Umbilical cord (tissue), 2 donors: ENCODE measurements at places on chromosomes 3 and 15. TPM values are rescaled to one million over a fixed set of nuclear protein-coding genes. Genes with fewer than 3 reads are reported as not detected.

DNA sequence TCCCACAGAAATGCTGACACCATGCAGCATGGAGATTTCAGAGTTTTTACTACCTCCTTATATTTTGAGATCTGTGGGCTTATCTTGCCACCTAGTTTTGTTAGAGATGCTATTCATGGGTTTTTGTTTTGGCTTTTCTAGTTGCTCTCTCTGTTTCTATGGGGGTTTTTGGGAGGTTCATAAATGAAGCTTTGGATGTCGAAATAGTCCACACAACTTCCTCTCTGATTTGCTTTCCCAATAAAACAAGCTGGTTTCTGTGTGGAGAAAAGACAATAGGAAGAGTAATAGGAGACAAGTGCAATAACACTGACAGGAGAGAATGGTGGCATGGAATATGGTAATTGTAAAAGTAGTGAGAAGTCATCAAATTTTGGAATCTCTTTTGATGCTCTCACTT lies 106.8 kb upstream of the GPR149 start:
- no peak for DNase-seq

GRCh38 chr3:7650466-7650865 lies 789.6 kb downstream of the GRM7 start:
- DNase-seq: no peak

- no peak for DNase-seq
These were observed 262.6 kb downstream of the MECOM start for GRCh38 chr3:169400874-169401273.

DNA sequence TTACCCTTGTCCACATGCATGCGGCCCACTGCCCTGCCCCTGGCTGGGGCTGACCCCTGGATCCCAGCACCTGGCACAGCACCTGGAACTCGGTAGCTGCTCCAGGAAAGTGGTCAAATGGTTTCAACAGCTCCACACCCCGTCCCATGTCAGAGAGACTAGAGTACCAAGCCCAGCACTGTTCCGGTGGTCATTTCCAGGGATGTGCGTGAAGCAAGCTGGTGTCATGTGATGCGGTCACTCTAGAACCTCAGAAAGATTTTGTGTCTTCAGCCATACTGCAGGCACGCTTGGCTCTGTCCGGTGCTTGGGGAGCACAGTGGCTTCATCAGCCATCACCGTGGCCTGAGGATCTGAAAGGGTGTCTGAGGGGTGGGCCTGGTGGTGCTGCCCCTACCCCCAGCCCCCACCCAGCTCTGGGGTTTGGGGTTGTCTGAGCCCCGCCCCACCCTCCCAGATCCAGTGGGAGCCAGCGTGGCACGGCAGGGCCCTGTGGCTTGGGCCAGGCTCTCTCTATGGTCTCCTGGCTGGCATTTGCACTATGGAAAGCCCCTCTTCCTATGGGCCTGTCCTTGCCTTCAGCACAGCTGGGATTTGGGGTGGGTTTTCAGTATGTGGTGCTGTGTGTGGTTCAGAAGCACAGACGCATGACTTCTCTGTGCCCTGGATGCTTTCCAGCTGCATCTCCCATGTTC lies 15.3 kb downstream of the APBA2 start:
- no peak for DNase-seq

GRCh38 chr15:100642950-100643338 lies 40.6 kb downstream of the ASB7 start:
- no peak for DNase-seq

POPDC2 gene
- total RNA-seq: 9.4 TPM

ZNF80 gene
- 2.4 TPM for total RNA-seq
